ENCODE measurements at places on chromosomes 3 and 15. TPM values are rescaled to one million over a fixed set of nuclear protein-coding genes. Genes with fewer than 3 reads are reported as not detected.
A peak's percentile ranks its signal among the peaks of the same experiment; 100 is the strongest.

GPR62 gene
- not detected for total RNA-seq

- ATAC-seq: peak; percentile 41
Observed at GRCh38 chr3:9071936-9072666, 108.8 kb upstream of the RAD18 start.

LRRC31 gene
- total RNA-seq: not detected

CMTM8 gene
- total RNA-seq: 1.5 TPM

- ATAC-seq: no peak
Observed at GRCh38 chr15:80172401-80172800, 19.6 kb downstream of the FAH start.
